Stimulated activated CD4-positive, alpha-beta T cell treated with anti-CD3 and anti-CD28 coated beads, Interleukin-1b, Interleukin-23, amount 100 ng/mL, for 1 hour (primary cell): ENCODE measurements at places on chromosomes 11 and 22.

GRCh38 chr22:43743131-43743530, 69.0 kb downstream of the EFCAB6 start:
- no peak for DNase-seq

DNA sequence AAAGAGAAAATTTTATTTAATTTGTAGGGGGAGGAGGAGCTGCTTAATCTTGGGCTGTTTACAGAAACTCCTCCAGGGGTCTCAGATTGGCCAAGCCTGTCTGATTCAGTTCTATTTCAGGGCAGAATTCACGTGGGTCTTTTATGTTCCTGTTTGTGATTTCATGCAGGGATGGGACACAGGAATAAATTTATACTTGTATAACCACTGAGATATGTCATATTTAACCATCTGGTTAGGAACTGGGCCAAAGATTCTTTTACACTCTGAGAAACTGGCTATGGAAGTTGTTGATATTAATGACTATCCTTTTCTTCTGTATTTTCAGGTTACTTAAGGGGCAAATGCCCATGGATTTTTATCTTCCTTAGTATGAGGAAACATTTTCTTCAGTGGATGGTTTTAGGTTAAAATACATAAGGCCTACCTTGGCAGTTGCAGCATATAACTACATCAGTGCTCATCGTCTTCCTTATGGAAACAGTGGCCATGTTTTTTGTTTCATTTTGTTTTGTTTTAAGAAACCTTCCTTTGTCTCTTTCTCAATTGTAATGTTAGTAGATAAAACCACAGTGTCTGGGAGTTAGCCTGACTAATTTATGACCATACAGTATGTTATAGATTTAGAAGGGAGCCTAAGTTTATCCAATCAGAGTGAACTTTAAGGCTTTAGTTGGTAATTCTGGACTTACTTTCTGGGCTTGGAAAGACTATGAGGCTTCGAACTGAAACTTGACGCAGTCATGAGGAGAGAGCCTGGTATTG, 132.4 kb upstream of the ANO3 start:
- no peak for DNase-seq

DNA sequence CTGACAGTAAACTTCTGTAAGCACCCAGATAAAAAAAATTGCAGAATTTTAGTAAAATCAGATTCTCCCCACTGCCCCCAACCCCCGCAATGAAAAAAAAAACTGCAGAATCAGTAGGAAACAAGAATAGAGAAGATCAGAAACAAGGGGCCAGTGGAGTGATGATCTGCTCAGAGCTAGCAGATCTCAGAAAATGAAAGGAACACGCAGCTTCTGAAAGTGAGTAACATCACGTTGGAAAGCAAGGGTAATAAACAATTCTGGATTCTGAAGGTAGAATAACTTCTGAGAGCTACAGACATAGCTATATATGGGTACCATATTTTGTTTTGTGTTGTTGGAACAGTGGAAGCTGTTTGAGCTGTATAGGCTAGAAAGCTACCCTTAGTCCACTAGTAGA, 23.2 kb downstream of the ACAT1 start:
- no peak for DNase-seq

DNA sequence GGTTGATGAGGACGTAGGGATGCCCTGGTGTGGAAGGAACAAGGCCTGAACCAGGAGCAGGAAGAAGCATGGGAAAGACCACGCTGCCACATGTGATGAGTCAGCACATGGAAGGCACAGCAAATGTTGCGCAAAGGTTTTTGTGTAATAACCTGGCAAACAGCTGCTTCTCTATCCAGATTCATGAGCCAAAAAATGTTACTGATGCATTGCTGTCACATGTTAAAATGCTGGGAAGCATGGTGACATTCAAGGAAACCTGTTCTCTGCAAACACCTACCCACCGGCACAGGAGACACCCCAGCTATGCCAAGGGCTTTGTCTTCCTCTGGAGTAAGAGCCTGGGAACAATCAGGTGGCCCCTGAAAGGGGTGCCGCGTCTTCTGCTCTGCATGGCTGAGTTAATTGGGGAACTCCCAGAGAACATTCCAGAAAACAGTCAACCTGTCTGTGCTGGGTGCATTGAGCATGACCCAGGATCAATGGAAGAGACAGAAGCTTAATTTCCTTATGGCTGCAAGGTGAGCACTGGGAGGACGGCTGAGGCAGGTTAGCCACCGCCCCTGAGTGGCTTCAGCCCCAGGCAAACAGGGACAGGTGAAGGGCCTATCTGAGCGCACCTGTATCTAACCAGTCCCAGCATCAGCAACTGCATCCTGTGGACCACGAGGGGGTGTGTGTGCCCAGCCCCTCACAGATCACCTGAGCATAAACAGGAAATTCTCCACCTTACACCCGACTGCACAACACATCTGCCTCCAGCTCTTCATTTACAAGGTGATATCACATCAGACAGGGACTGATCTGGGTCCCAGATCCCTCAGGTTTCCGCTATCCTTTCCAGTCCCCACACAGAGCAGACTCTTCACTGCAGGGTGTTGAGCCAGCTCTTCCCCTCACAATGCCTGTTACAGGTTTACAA, 108.4 kb downstream of the GGTLC2 start:
- no peak for DNase-seq

DNA sequence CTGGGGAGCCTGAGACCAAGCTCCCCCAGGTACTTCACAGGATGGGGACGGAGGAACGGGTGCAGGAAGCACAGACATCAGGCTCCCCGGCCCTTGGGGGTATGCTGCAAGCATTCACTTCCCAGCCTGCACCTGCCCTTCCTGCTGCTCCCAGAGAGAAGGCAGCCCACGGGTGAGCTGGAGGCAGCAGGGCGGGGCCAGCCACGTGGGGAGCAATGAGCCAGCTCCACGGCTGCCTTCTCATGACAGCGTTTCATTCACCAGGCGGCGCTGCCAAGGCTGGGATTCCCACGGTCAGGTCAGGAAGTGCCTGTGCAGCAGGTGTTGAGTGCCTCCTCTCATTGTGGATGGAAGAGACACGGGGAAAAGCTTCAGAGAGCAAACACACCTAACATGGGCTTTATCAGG, 14.5 kb upstream of the PHLDA2 start:
- DNase-seq, result no peak

- DNase-seq, result peak; percentile 77
These were observed at the start of gene DDX6 for GRCh38 chr11:118791111-118791960. TSS of gene DDX6 (minus strand) at chr11:118791164. CDS start at chr11:118786251, 4,913 bp downstream.

GRCh38 chr22:29811377-29811776, 26.7 kb downstream of the ASCC2 start:
- DNase-seq, result no peak

- no peak for DNase-seq
These were observed 267.2 kb upstream of the BLID start for GRCh38 chr11:122383186-122383585.

DNA sequence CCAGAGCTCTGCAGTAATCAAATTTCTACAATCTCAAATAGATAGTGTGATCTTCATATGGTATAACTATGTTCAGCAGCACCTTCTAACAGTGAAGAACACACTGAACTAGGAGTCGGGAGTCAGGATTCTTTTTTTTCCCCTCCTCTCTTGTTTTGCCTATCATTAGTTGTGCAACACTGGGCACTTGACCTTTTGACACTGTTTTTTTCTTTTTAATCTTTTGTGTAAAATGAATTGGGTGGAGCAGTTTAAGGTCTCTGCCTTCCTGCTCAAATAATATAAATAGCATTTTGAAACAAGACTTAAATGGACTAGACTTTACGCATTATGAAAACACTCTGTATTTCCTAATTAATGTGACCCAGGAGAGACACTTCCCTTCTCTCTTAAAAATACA, 39.7 kb downstream of the CTSC start:
- no peak for DNase-seq

DNA sequence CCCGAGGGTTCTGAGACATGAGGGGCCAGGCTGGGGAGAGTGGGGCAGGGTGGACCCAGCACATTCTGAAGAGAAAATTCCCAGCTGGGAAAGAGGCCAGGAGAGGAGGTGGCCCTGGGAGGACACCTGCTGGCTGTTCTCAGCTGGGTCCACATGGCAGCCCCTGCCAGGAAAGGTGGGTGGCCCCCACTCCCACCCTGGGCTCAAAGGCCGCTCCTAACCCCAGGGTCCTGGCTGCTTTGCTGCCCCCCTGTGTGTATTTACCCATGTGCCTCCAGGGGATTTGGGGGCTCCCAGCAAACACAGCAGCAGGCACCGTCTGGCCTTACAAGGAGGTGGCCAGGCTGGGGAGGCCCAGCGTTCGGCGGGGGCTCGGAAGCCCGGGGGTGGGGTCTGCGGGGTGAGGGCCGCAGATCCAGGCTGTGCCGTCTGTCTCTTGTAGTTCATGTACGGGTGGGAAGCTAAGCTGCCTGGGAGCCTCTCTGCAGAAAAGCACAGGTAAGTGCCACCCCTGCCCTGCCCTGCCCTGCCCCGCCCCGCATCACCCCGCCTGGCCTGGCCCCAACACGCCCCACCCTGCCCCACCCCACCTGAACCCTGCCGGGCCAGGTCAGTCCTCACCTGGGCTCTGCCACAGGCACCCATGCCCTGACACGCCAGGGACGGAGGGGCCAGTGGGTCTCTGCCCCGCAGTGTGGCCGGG, 10.6 kb downstream of the MUC5B start:
- DNase-seq, result no peak

DNA sequence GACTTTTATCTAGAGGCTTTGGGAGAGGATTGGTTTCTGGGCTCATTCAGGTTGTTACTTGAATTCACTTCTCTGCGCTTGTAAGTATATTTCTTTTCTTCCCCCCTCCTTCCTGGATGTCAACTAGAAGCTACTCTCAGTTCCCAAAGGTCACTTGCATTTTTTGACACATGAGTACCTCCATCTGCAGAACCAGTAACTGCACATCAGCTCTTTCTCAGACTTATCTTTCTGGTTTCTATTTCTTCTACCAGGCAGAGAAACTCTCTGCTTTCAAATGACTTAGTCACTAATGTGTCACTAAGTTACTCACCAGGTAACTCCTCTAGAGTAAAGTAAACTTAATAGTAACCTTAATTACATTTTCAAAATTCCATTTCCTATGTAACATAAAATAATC, 773.0 kb upstream of the LUZP2 start:
- no peak for DNase-seq

- DNase-seq, result no peak
These were observed 6.4 kb upstream of the ME3 start for GRCh38 chr11:86678823-86679222.

- no peak for DNase-seq
These were observed 732 bp upstream of the SORL1 start for GRCh38 chr11:121451178-121451985.

GRCh38 chr22:36986242-36986821, 32.9 kb downstream of the TST start:
- DNase-seq, result no peak

- DNase-seq, result no peak
These were observed 842 bp downstream of the HEPACAM start for GRCh38 chr11:124934862-124935547.

DNA sequence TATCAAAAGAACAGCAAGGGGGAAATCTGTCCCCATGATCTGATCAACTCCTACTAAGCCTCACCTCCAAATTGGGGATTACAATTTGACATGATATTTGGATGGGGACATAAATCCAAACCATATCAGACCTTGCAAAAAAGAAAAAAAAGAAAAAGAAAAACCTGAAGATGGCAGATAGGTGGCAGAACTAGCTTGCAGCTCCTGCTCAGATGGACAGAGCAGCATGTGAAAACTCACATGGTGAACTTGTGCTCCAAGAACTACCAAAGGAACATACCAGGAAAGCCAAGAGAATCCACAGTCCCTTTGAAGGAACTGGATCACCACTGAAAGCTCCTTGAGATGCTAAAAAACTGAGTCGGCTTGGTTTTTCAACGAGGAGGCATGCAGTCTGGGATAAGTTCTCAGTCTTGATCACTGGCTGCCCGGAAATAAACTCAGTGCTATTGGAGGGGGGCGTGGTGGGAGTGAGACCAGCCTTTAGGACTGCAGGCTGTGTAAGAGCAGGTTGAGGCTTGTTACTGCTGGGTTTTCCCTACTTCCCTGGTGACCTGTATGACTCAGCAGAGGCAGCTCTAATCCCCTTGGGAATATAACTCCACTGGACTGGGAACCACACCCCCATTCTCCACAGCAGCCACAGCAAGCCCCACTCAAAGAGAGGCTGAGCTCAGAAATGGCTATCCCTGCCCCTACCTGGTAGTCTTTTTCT, 358.3 kb upstream of the ARHGAP42 start:
- DNase-seq, result no peak

GRCh38 chr11:67211656-67212436, 54.4 kb upstream of the GRK2 start:
- no peak for DNase-seq

GRCh38 chr11:2701230-2701629, 1.4 kb upstream of the KCNQ1OT1 start:
- no peak for DNase-seq

DNA sequence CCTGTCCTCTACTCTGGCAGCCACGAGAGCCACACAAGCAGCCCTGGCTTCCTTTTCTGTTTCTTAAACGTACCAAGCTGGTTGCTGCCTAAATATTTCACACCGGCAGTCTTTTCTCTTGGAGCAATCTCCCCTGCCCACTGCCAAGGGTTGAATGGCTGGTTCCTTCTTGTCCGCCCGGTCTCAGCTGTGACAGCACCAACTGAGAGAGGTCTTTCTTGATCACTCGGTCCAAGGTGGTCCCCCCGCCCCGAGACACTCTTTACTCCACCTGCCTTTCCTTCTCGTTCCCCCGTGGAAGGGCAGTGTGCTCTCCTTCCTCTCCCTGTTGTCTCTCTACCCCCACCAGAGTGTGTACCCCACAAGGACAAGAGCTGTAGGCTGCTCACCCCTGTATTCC, 33.7 kb upstream of the IGSF9B start:
- no peak for DNase-seq

- DNase-seq, result no peak
These were observed 63.3 kb downstream of the ADAMTS15 start for GRCh38 chr11:130511765-130512164.

GRCh38 chr11:46857666-46858065, 11.6 kb upstream of the CKAP5 start:
- DNase-seq, result no peak

- peak; percentile 68 for DNase-seq
These were observed 4.3 kb upstream of the BAIAP2L2 start for GRCh38 chr22:38114484-38115398.

GRCh38 chr11:47908198-47908597, 60.0 kb upstream of the NUP160 start:
- no peak for DNase-seq
